Activated CD4-positive, alpha-beta T cell treated with anti-CD3 and anti-CD28 coated beads, Interleukin-2, amount 10 ng/mL, durations not matched to agents 7 days and 5 days (primary cell): ENCODE measurements at places on chromosomes 12 and 14. TPM values are rescaled to one million over a fixed set of nuclear protein-coding genes. Genes with fewer than 3 reads are reported as not detected.

The INSM2 gene
- total RNA-seq, result not detected

The KRT4 gene
- total RNA-seq, result not detected

The ADAMTS20 gene
- total RNA-seq, result not detected

The KLHDC1 gene
- 2.4 TPM for total RNA-seq

The PMCH gene
- total RNA-seq, result not detected

The AMN gene
- total RNA-seq, result 0.30 TPM

The GPR84 gene
- 0.33 TPM for total RNA-seq
